GM06990 (cell line): ENCODE measurements at places on chromosomes 1 and 21.

GRCh38 chr1:53573522-53573921, 114.3 kb downstream of the DMRTB1 start:
- no peak for DNase-seq

- no peak for DNase-seq
These were observed 738 bp downstream of the INTS7 start for GRCh38 chr1:212034516-212035122.

GRCh38 chr1:219179293-219179692, 5.6 kb downstream of the LYPLAL1 start:
- no peak for DNase-seq

DNA sequence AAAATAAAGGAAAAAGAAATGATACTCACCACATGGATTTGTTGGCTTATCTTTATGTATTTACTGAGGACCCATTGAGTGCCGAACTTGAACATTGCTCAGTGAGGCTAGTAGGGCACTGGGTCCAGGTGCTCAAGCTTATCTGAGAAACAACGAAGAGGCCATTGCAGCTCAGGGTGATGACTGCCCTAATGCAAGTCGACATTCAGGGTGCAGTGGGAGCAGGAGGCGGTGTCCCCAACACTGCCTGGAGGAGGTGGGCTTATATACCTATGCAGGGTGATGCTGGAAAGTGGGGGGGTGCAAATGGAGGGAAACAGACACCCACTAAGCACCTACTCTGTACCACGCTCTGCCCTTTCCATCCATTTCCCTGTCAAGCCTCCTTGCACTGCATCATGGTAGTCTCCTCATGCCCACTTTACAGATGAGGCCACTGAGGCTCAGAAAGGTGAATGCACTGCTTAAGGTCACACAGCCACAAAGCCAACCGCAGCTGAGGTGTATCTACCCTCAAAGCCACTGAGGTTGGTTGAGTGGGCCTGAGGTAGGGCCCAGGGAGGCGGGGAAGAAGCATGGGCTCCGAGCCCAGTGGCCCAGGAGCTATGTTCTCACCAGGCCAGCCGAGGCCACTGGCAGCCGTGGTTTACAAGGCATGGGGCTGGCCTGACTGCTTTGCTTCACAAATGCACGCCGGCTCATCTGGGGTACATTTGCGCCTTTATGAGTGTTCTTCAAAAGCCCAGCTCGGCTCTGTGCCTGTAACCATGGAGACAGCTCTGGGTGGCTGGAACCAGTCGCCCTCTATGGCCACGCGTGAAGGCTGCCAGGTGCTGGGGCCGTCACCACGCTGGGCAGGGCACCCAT, 103.8 kb downstream of the EPHB2 start:
- DNase-seq = no peak

DNA sequence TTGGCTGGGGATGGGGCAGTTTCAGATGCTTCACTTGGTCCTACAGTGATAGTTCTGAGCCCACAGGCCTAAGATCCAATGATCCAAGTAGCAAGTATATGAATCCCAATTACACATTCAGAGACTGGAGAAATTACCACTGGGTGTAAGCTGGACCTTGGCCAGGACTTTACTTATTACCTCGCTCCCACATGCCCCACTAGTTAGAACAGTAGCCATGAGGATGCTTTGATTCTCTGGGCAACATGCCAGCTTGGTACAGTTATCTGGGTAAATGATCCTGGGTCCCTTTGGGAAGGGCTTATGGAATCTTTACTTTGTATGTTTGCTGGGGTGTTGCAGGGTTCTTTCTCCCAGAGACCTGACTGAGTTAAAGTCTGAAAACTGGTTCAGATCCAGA, 5.0 kb upstream of the FCAMR start:
- DNase-seq = no peak

- DNase-seq = no peak
These were observed 12.7 kb downstream of the GPR3 start for GRCh38 chr1:27405074-27405473.

DNA sequence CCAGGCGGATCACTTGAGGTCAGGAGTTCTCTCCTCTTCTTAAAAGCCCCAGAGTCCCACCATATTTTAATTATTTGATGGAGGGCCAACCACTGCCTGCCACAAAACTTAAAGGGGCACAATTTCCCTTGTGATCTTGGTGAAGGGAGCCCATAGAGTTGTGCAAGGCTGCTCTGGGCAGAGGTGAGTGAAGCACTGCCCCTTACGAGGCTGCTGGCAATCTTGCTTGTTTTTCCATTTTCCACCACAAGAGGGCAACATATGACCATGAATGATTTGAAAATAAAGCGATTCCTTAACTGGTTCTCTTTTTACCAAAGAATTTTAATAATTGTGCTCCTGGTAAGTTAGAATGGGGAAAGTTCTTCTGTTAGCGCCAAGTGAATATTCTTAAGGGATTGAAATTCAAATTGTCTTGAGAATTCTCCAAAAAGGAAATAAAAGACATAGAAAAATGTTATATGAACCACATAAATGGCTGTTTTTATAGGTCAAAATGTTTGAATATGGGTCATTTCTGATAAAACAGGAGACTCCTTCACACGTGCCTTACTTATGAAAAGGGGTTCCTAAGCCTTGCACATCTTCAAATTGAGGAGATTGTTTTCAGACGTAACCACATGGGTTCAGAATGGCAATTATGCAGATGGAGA, 22.7 kb downstream of the PGM1 start:
- peak; percentile 24 for DNase-seq

DNA sequence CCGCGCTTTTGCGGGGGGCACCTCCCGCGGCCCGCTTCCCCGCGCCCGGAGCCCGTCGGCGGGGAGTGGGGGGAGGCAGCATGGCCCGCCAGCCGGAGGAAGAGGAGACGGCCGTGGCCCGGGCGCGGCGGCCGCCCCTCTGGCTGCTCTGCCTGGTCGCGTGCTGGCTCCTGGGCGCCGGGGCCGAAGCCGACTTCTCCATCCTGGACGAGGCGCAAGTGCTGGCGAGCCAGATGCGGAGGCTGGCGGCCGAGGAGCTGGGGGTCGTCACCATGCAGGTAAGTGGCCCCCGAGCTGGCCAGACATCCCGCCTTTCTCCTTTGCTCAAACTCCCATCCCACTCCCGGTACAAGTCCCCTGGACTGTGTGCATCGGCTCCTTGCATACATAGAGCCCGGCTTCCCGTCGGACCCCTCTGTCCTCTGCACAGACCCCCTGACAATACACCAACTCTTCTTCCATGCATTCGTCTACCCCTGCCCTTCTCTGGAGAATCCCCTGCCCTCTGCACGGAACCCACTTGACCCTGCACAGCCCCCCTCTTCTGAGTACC, 812 bp downstream of the CACHD1 start:
- peak; percentile 15 for DNase-seq

GRCh38 chr1:180249725-180250498, 19.8 kb downstream of the LHX4 start:
- no peak for DNase-seq

DNA sequence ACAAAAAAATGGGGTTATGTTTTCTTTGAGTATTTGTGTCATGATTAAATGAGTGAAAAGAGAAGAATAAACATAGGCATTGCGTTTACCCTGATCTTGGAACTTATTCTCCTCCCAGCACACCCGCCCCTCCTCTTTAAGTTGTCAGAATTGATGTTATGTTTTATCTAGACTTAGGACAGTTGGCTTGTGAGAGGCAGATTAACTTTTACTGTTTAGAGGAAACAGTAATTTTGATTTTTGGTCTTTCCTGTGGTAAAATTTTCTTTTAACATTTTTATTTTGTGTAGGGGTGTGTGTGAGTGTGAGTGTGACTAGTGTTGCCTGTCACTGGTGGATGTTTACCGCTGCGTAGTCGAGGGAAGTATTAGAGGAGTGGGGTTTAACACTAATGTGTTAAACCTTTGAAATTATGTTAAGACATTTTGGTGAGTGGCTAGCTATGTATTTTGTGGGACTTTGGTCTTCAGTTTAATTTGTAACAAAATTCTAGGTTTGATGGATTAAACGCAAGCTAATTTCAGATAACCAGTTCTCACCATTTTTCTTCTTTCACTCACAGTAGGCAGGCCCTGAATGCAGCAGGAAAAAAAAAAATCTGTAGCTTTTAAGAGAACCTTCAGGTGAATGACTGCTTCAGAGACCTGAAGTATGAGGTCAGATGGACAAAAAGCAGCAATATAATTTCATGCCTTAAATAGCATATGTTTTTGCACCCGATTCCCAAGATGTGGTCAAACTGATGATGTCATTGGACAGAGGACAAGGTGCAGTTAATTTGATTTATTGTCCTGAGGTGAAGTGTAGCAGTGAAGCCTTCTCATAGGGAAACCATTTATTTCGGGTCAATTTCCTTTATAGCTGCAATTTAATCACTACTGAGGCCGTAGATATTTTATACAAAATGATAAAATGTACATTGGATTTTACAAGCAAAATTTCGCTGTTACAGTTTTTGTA, 2.7 kb downstream of the POU2F1 start:
- DNase-seq = no peak

GRCh38 chr1:238892612-238893011, 493.8 kb upstream of the CHRM3 start:
- no peak for DNase-seq

DNA sequence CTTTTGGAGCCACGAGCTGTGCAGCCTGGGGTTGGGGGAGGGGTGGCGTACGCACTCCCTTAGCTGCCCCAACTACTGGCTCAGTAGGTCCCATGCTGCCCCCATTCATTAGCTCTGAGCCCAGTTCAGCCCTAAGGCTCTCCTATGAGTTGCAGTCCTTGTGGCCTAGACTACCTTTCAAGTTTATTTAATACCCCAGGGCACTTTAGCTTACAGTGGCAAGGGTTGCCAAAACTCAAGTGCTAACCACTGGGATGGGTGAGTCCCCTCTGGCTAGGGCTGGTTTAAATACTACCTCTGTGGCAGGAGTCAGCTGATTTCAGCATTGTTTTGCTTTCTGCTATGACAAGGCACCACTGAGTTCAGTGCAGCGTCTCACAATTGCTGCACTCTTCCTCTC, 118.2 kb downstream of the ODF2L start:
- no peak for DNase-seq

DNA sequence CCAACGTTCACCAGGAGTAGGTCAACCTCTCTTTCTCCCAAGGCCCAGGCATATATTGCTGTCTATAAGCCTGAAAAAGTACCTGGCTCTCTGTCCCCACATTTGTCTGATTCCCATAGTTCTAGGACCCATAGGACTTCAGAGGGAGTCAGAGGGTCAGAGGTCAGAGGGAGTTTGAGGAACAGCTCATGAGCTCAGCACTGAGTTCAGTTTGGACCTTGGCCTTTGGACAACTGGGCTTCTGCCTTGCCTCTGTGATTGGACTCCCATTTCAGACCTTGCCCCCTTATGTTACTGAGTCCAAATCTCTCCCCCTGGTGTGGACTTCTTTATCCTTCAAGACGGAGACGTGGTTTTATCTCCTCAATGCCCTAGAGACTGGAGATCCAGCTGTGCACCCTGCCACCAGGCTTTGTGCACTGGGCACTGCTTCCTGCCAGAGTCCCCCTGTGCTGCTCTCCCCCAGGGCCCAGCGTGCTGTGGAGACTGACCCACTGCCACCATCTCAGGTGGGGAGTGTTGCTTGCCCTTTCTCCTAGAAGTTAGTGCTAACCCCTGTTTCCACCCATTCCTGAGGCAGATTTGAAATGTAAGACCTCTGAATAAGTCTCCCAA, 3.2 kb downstream of the CTSE start:
- no peak for DNase-seq

DNA sequence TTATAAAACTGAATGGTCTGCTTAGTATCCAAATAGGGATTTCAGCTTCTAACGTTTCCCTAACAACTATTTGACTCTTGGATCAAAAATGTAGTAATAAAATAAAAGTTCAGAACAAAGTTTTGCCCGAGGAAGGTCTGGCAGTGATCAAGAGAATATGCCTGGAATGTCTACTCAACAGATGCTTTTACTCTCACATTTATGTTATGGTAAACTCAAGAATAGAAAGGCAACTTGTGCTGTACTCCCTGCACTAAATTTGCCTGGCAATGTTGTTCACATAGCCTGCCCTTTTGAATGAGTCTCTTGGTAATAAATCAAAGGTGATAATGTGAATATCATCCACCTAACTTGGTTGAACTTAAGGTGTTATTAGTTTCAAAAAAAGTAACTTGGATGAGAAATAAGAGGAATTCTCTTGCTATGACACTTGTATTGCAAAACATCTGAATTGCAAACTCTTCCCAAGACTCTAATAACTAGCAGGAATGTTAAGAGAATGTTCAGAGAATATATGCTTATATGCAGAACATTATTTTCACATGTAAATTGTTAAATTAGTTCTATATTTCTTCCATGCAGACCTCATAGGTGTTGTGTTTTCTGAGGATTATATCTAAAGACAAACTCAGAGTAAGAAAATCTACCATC, 215.8 kb downstream of the COL24A1 start:
- DNase-seq = no peak

GRCh38 chr1:58551186-58552140, 4.9 kb upstream of the OMA1 start:
- DNase-seq = no peak

DNA sequence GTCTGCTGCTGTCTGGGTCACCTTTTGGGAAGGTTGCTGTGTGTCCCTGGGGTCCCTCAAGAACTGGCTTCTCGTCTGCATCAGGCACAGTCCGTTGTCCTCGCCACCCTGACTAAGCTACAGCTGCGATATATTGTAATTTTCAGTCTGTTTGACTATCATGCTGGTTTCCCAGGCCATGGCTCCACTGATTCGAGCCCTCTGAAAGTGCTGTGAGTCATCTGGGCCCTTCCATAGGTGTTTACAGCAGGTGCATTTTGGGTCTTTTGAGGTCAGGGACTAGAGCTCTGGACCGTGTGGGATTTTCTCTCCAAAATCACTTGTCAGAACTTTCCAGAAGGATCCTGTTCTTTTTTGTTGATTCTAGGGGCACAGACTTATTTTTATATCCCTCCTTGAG, 52.8 kb downstream of the SPSB1 start:
- DNase-seq = no peak

DNA sequence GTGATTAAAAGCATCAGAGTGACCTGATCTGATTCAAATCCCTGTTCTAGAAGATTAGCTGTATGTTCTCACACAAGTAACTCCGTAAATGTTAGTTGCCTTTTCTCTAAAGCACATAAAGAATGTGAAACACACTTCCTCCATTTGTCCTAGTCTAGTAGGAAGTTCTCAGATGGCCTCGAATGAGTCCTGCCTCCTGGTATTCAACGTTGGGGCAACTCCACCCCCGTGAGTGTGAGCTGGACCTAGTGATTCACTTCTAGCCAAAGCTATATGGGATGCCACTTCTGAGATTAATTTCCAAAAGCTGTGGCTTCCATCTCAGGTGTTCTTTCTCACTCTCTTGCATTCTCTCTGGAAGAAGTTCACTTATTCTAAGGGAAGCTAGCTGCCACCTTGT, 267.6 kb downstream of the GPATCH2 start:
- no peak for DNase-seq
